Fibroblast of the aortic adventitia (primary cell): ENCODE measurements at places on chromosomes 6 and 20.

DNA sequence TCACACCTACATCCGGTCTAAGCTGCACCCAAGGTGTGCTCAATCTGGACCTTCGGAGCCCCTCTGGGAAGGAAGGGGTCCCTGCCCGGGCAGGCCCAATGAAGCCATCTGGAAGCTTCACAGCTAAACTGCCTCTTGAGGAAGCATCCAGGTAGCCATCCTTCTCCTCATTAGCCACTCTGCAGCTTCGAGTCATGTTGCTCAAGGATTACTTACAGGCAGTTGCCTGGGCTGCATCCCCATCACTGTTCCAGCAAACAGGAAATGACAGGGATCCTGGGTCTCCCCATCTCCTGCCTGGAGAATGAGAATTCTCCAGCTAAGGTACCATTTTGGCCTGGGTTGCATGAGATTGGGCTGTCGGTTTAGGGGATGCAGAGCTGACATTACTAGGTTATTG lies 91.7 kb downstream of the ERMARD start:
- DNase-seq, result no peak

- DNase-seq, result no peak
These were observed 10.5 kb upstream of the C20orf144 start for GRCh38 chr20:33651562-33652048.

- DNase-seq, result peak; percentile 20
These were observed 2.3 kb upstream of the TXNDC5 start for GRCh38 chr6:7912736-7913517.

- DNase-seq, result no peak
These were observed 59.8 kb upstream of the HIVEP1 start for GRCh38 chr6:11952316-11952715.

- peak; percentile 42 for DNase-seq
These were observed 17.9 kb downstream of the PLCG1 start for GRCh38 chr20:41155261-41155660.

DNA sequence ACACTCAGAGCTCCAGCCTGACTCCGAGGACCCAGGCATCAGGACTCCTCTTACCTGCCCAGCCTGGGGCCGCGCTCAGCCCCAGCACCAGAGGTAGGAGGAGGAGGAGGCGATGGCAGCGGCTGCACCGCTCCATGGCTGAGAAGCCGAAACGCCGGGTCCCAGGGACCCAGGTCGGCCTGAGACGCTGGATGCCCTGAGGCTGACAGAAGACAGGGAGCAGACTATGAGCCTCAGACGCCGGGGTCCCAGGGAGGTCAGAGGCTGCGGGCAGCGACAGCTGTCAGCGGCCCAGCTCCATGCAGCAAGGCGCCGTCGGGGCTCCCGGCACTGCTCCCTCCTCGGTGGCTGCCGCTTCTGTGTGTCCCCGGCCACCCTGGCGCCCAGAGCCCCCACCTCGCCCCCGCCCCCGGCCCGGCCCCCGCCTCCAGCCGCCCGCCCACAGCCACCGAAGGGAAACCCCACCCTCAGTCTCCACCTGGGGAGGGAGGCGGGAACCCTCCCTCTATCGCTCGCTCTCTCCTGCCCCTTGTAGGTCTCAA lies at the start of gene COL11A2:
COL11A2 (minus strand) TSS at position 363 of the 542 bp plus-strand sequence; CDS start at position 136, 227 bp downstream.
- DNase-seq, result no peak

GRCh38 chr6:17193106-17193775 lies 87.9 kb upstream of the RBM24 start:
- DNase-seq, result no peak

- DNase-seq, result peak; percentile 32
These were observed 170.8 kb downstream of the TMEM242 start for GRCh38 chr6:157152556-157152955.

DNA sequence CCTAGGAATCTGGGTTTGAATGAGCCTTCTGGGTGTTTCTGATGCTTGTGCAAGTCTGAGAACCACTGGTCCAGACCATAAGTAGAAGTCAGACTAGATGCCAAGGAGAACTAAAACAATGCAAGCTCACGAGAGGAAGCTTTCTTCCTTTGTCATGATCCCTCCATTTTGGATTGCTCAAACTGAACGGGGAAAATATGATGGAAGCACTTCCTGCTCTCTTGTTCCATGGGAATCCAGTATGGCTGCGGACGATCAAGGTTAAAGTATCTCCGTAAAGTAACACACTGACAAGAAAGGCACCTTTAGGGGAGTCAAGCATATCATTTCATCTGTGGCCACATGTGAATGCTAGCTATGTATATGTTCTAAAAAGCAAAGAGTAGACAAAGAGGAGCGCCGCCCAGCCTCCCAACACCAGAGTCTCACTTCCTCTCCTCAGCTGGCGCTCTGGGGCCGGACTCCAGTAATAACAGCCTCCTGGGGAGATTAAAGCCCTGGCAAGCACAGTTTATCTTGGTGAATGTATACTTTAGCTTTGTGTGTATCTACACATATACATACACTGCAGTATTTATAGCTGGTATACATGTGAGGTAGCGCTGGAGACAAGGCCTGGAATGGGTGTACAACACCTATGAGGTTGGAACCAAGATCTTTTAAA lies 88.1 kb downstream of the FOXC1 start:
- DNase-seq, result no peak

DNA sequence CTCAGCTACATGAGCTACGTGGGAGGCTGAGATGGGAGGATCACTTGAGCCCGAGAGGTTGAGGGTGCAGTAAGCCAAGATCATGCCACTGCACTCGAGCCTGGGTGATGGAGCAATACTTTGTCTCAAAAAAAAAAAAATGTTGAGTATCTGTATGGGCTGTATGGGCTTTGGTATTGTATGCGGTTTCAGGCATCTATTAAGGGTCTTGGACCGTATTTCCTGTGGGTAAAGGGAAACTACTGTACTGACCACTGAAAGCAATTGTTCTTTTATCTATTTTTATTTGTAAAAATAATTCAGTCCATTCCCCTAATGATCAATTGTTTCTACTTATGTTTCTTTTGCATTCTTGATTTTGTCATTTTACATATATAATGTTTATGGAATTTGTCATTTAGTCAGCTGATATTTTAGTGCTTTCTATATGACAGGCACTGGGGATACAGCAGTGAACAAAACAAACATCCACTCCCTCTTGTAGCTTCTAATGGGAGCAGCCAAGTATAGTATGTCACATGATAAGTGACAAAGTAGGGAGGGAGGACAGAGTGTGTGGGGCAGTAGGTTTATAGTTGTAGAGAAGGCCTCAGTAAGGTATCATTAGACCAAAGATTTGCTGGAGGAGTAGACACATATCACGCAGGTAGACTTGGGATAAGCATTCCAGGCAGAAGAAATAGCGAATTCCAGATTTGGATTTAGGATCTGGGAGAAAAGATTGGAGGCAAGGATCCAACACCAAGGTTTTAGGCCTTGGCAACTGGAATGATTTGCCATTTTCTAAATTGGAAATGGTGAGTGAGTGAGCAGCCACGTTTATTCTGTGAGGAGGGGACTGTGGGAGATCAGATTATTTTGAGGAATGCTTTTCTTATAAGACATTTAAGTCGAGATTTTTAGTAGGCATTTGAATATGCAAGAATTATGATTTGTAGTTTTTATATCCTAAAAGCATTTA lies 6.0 kb downstream of the PCMT1 start:
- no peak for DNase-seq

DNA sequence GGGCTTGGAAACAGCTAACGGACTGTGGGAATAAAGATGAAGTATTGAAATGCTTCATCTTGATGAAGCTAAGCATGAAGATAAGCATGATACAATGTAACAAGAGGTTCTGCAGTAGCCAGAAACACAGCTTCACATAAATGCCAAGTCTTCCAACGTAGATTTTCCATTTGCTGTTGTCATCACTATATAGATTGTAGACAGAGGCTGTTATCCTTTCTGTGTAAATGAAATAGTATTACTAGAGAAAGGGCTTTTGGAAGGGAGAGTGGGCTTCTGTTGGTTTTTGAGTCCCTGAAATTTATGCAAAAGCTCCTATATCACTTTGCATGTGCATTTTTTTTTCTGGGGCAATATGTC lies 649.0 kb downstream of the RNF144B start:
- no peak for DNase-seq

GRCh38 chr6:41278699-41279405 lies 7.6 kb downstream of the TREM1 start:
- DNase-seq, result peak; percentile 40

DNA sequence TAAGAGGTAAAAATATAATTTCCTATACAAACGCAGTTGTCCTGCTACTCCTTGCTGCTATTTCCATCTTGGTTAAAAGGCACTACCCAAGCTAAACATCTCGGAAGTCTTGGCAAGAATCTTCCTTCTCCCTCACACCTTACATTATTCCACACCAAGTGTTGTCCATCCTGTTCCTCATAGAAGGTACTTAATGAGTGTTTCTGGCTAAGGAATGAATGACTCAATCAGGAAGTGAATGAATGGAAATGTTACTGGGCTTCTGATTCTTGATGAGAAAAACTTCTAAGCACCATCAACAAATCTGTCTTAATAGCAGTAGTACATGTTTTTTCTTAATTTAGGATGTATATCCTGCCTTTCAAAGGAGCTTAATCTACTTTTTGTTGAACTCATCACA lies 40.6 kb upstream of the RSPO3 start:
- no peak for DNase-seq

GRCh38 chr6:130105996-130106704 lies 87.8 kb downstream of the L3MBTL3 start:
- DNase-seq, result no peak

DNA sequence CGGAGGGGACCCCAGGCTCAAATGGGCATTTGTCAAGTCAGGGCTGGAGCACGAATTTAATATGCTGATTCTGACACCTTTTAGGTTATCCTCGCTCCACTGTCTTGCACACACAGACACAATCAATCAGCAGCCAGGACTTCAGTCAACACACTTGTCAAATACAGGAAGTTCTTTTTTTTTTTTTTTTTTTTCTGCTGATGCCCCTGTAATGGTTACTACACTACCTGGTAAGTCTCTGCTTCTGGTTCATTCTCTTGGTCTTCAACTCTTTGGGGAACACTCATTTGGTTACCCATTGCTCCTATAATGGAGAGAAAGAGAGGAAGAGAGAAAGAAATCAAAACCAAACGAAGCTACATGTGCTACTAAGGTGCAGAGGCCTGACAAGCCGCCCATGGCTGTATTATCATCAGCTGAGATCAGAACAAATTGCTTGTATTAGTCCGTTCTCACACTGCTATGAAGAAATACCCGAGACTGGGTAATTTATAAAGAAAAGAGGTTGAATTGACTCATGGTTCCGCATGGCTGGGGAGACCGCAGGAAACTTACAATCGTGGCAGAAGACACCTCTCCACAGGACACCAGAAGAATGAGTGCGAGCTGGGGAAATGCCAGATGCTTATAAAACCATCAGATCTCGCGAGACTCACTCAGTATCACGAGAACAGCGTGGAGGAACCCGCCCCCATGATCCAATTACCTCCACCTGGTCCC lies 11.8 kb downstream of the BCAS1 start:
- no peak for DNase-seq

DNA sequence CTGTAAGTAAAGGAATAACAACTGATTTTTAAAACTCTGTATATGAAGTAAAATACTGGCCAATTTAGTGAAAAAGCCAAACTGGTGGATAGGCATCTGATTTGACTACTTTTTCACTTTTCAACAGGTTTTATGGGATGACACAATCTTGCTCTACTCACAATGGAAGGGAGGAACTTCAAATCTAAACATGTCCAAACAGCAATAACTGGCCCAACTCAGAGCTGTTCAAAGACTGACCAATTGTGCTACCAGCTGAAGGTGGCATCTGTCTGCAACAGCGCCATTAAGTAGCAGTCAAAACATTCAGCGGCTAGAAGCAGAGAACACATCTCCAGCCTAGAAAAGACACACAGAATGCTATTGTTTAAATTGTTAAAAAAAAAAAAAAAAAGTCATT lies 44.6 kb downstream of the SESN1 start:
- DNase-seq, result no peak

DNA sequence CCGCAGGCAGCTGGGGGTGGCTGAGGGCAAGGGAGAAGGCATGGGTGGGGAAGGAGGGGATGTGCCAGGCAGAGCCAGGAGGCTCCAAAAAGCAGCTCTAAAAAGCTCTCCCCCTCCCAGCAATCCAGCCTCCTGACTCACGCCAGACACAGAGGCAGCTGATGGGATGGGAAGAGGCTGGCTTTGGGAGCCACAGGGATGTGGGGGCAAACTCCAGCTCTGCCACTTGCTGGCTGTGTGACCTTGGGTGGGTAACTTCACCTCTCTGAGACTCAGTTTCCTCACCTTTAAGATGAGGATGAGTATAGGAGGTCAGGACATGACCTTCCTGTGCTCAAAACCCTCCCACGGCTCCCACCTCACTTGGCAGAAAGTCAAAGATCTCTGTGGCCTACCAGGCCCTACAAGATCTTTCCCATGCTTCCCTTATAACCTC lies 148.9 kb downstream of the CEBPB start:
- peak; percentile 42 for DNase-seq

DNA sequence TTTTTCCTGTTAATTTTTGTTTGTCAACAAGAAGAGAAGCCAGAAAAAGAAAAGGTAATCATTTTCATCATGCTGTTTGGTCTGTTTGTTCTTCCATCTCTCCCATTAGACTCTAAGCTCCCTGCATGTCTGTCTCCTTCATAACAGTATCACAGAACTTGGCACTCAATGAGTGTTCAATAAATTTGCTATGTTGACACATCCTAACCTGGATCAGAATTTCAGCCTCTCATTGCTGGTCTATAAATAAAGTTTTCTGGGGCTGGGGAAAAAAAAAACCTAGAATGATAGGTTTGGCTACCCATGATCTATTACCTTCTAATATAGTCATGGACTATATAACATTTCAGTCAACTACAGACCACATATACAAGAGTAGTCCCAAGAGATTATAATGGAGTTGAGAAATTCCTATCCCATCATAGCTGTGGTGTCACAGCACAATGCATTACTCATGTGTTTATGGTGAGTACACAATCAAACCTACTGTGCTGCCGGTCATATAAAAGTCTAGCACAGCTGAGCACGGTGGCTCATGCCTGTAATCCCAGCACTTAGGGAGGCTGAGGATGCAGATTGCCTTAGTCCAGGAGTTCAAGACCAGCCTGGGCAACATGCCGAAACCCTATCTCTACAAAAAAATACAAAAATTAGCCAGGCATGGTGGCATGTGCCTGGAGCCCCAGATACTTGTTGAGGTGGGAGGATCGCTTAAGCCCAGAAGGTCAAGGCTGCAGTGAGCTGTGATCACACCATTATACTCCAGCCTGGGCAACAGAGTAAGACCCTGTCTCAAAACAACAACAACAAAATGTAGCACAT lies 5.9 kb downstream of the NUDT3 start:
- DNase-seq, result peak; percentile 88

- no peak for DNase-seq
These were observed 631 bp downstream of the ULBP2 start for GRCh38 chr6:149942461-149942829.

GRCh38 chr6:150456902-150457643 lies 88.3 kb downstream of the IYD start:
- DNase-seq, result no peak

DNA sequence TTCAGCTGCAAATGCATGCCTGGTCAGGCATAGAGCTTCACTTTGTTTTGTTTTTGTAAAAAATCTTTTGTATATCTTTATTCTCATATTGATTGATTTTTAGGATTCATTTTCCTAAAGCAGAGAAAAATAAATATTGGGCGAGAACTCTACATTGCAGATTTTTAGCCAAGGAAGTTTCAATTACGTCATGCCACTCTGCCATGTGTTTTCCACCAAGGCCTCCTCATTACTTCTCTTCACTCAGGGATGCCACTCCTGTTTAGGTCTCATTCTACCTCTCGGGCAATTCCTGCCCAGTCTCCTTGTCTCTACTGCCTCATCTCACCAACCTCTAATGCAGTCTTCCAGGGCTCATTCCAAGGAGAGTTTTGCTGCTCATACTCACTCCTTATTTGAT lies 497.3 kb upstream of the SPTLC3 start:
- DNase-seq, result no peak

GRCh38 chr6:24666097-24666640 lies 530 bp downstream of the TDP2 start:
- DNase-seq, result no peak

GRCh38 chr6:37021356-37022129 lies 16.1 kb downstream of the FGD2 start:
- DNase-seq, result peak; percentile 62
